ENCODE measurements at places on chromosomes 7 and 10. TPM values are rescaled to one million over a fixed set of nuclear protein-coding genes. Genes with fewer than 3 reads are reported as not detected.
A peak's percentile ranks its signal among the peaks of the same experiment; 100 is the strongest.

Gene PLEKHS1
- total RNA-seq = not detected

Gene SLC16A12
- 0.66 TPM for total RNA-seq

Gene NPY4R
- not detected for total RNA-seq

Gene SLC13A4
- total RNA-seq = not detected

Gene PIK3CG
- total RNA-seq = 12.2 TPM

Gene NXPH1
- total RNA-seq = not detected

DNA sequence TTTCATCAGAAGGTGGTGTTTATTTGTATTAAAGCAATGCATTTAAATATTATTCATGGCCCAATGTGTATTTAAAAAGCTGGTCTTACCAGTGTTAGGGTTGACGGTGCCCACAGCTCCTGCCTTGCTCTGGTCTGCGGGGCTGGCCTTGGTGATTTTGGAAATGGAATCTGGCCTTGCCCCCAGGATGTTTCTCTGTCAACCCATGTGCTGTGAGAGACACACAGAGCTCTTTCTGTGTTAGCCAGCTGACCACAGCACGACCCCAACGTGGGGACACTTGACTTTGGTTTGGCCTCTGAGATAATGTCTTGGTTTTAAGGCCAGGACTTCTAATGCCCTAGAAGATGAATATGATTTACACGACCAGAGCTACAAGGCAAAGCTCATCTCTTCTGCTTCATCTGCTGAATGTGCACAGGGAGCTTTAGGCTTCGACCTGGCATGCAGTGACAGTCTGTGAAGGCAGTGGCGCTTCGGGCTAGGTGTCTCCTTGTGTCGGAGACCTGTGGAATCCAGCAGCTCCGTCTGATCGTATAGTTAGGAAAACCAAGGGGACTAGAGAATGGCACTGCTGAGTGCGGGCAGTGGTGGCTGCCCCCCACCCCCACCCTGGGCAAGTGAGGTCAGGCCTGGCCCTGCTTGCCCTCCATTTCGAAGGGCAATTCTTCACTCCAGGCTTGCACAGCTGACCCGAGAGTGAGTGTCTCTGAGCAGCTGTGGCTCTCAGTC, 246.1 kb downstream of the EBF3 start:
- no peak for DNase-seq

- no peak for DNase-seq
These were observed 6.2 kb upstream of the MBL2 start for GRCh38 chr10:52778511-52779392.

DNA sequence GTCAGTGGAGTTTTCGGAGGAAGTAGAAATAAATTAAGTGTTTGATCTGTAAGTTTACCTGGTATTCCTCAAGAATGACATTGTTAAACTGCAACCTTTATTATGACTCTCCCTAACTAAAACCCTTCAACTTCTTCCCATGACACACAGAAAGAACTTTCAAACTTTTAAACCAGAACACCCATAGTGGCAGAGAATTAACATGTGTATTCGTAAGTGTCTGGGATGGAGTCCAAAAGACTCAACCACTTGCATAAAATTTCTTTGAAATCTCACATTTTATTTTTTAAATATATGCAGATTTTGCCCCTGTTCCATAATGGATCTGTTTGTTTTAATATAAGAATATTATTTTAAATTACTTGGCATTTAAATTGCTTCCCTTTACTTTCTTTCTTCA, 54.6 kb upstream of the PLXNA4 start:
- no peak for DNase-seq

DNA sequence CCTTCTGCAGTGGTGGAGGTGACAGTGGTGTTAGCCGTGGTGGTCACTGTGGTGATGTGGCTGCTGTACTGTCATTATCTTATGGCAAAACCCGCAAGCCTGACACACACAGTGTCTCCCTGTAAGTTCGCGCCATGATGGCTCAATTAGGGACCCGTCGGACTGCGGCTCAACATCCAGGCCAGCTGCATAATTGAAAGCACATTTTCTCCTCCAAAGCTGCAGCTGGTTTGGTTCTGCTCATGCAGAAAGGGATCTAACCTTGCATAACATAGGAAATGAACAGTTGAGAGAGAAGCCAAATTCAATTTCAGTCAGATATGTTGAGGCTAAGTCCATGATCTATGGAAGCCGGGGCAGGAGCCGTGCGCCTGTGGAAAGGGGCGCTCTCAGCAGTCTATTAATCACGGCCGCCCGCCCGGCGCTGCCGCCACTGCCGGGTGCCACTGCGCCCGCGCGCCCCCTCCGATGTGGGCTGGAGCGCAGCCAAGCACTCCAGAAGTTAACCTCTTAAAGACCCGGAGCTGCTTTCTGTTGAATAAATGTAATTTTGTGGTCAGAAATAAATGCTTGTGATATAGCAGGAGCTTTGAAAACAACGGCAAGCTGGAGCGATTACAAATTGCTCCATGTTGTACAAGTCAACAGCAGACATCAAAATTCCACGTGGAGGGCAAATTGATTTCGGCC, 227.7 kb downstream of the CUX1 start:
- peak; percentile 11 for DNase-seq

GRCh38 chr7:70091362-70091761, 493.1 kb downstream of the AUTS2 start:
- no peak for DNase-seq

DNA sequence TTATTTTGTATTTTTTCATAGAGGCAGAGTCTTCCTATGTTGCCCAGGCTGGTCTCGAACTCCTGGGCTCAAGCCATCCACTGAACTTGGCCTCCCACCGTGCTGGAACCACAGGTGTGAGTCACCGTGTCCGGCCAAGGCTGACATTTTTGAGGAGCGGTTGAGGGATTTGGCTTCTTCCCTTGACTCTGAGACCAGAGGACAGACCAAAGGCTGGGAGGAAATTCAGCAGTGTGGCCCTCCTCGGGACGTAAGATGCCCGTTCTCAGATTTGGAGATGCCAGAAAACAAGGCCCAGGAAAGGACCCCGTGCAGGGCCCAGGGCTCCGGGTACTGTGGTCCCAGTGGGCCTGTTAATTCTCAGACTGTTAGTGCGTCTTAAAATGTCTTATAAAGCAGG, 146.2 kb downstream of the WDR37 start:
- no peak for DNase-seq

GRCh38 chr10:99996671-99997648, 12.8 kb downstream of the DNMBP start:
- peak; percentile 33 for DNase-seq

DNA sequence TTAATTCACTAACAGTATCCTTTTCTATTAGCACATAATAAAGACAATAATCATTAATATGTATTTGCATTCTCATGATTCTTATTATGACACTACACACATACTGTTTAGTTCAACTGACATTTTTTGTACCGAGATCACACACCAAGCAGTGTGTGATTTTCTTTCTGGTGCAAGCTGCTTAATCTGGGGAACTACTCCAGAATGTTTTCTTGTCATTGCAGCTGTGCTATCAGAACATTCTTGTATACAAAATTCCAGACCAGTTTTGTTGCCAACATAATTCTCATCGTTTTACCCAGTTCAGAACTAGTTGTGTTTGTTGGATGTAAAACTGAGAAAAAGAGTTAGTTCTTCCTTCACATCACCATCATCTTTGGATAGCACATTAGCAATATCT, 37.4 kb downstream of the VKORC1L1 start:
- DNase-seq = no peak

GRCh38 chr10:79150444-79150754, 81.6 kb downstream of the ZMIZ1 start:
- no peak for DNase-seq

GRCh38 chr7:19747740-19748339, 25.6 kb downstream of the TMEM196 start:
- no peak for DNase-seq

GRCh38 chr7:17234398-17235031, 63.9 kb upstream of the AHR start:
- DNase-seq = peak; percentile 90

DNA sequence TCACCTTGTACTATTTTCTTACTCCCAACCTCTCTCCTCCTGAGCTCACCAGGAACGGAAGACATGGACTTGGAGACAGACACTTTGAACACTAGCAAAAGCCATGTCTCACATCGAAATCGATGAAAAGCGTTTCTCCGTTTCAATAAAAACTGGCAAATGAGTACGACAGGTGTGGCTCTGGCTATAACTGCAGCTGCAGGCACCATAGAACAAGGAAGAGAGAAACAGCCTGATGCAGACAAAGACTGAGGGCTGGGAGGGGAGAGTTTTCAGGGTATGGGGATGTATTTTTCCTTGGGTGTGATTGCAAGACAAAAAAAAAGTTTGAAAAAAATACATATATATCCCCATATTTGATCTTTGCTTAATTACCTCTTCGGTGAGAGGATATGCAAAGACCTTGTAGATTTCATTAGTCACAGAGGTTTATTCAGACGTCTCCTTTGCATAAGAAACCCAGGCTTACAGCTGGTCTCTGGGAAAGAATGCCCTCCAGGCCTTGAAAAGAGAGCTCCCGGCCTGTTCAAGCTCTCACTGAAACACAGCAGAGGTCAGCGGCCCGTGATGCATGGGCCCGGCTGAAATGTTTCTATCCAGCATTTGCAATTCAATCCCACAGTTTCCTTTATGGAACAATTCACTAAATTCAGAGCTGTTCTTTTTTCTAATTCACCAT, 63.1 kb downstream of the TLL2 start:
- DNase-seq = no peak

DNA sequence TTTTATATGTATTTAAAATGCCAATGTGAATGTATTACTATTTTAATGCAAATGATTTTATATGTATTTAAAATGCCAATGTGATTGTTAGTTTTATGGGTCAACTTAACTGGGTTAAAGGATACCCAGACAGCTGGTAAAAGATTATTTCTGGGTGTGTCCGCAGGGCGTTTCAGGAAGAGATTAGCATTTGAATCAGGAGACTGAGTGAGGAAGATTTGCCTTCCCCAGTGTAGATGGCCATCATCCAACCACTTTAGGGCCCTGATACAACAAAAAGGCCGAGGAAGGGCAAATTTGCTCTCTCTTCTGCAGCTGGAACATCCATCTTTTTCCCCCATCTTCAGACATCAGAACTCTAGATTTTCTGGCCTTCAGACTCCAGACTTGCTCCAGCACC, 116.2 kb downstream of the BAMBI start:
- DNase-seq = no peak

GRCh38 chr7:3064067-3064466, 20.4 kb upstream of the CARD11 start:
- no peak for DNase-seq

DNA sequence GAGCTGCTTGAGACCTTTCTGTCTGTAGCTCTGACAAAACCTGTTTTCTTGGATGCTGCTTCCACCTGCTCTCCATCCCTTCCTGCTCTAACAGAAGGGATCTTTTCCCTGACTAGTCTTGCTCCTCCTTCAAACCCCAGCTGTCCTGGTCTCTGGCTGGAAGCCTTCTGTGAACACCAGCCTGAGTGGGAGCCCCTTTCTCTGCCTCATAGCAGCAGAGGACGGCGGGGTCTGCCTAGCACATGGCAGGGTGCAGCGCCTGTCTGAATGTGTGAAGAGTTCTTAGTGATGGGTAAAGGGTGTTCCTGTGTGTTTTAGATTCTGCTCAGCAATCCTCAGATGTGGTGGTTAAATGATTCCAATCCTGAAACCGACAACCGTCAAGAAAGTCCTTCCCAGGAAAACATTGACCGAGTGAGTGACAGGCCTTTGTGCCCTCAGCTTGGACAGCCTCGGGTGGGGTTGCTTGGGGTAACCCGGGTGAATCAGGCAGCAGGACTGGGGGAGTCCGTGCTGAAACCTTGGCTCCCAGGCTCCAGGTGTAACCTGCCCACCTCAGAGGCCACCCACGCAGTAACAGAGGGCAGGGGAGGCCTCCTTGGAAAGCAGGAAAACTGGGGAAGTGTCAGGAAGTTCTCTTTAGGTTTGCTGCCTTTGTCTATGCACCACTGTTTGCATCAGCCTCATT, 34.1 kb downstream of the NUB1 start:
- DNase-seq = no peak

GRCh38 chr7:94382746-94383145, 11.9 kb upstream of the COL1A2 start:
- DNase-seq = no peak

- no peak for DNase-seq
These were observed 19.1 kb upstream of the LRRC18 start for GRCh38 chr10:48958598-48959190.

DNA sequence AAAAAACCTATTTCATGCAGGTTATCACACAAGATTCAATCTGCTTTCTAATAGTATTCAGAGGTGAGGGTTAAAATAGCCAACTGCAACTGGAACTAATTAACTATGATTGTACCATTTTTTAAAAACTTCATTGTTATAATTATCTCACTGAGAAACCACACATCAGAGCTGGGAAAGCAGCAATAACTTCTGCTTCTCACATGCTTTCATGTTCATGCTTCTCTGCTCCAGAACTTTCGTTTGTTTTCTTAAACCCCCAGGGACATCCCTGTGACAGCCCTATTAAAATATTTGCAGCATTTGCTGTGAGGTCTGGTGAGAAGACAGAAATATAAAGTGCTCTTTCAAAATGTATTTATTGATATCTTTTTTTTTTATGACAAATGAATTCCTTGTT, 389.0 kb upstream of the SORCS1 start:
- no peak for DNase-seq

GRCh38 chr10:12819071-12819470, 182.4 kb downstream of the CCDC3 start:
- no peak for DNase-seq

DNA sequence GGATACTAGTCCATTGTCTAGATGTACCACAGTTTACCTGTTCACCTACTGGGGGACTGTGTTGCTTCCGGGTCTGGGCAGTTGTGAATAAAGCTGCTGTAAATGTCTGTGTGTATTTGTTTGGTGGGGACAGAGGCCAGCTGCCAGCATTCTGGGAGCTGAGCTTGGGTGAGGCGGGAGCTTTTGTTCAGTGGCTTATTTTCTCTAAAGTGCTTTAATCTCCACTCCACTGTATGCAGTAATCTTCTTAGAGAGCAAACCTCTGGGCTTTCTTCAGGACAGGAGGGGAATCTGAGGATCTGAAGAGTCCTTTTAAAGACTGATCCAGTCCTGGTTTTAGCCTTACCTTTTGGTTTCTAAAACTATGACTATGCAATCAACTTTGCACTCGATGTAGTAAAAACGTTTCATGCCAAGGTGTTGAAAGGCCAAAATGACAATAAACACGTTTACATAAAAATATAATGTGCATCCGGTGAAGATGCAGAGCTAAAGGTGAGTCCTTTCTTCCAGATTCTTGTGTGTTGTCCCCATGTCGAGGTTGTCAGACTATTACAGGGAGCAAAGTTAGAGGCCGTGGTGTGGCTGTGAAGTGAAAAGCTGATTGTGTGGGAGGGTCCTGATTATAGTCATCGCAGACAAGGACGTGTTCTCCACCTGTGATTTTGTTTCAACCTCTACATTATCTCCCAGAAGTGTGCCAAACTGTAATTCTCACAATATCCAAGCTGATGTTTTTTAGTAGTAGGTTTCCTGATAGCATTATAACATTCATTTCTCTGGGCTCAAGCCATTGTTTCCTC, 279.8 kb downstream of the CAMK1D start:
- no peak for DNase-seq

Measured in pulmonary artery endothelial cell (primary cell).